T47D (cell line): ENCODE measurements at places on chromosomes 6 and 20.

DNA sequence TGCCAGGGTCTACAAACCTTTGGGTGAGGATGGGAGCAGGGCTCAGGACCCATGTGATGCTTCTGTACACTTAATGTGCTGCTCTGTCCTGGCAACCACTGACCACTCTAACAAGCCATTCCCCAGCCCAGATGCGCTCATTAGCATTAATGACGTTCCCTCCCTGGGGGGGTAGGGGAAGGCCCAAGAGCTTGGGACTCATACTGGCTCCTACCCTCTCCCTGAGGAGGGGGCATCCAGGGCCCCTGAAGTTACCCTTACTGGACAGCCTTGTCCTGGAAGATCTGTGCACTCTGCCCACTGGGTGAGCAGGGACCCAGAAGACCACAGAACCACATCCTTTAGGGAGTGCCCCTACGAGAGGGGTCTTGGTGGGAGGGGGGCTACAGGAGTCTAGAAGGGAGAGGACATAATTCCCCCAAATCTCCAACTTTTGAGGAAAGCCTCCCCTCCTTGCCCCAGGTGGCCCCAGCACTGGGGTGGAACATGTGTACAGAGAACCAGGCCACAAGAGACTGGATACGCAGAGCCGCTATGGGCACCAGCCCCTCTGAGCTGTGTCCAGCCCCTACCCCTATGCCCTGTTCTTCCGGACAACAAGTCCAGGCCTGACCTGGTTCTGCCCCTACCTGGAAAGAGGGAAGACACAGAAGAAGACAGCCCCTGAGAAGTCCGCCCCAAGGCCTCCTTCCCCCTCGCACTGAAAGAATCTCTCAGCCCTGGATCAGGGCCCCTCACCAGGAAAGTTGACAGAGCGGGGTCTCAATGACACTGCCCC is 1.4 kb downstream of the TEAD3 start:
- DNase-seq = no peak

DNA sequence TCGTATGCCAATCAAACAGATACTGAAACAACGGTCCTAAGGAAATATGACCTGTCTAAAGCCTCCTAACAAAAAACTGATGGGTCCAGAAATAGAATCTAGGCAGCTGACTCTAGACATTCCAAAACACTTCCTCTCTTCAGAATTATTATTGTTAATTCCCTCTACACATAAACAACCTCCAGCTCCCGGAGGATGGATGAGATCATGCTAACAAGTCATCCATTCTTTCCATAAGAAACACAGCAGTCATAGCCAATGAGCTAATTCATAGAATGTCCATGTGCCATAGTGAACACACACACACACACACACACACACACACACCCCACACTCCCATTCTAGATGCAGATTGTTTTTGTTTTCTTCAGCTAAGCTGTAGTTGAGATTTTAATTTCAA is 44.3 kb downstream of the HDGFL1 start:
- no peak for DNase-seq

DNA sequence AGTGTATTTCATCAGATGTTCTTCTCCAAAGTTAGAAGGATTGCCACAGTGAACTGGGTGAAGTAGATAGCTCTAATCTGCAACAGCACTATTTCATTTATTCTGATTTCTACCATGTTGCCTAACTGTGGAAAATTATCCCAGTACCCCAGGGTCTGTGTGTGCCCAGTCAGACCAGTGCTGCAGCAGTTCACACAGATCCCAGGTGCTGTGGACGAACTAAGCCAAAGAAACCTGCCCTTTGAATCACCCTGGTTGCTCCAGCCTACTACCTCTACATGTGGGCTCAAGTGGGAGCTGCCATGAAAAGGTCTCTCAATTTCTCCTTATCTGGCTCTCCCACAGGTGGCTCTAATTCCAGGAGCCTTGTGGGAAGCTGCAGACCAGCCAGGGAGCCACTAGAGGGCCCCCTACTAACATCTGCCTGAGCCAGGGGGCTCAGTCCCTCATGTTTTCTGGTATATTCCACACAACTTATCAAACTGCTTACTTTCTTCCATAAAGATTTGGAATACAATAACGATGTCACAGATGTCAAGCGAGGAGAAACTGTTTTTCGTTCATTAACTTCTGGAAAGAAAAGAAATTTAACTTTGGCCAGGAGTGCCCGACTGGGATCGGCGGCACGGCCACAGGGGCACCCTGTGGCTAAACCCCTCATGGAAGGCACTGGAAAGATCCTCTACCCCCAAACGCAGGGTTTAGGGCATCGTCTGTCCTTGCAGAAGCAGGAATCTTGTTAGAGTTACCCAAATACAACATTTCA is 31.6 kb upstream of the LY86 start:
- DNase-seq = peak; percentile 65

DNA sequence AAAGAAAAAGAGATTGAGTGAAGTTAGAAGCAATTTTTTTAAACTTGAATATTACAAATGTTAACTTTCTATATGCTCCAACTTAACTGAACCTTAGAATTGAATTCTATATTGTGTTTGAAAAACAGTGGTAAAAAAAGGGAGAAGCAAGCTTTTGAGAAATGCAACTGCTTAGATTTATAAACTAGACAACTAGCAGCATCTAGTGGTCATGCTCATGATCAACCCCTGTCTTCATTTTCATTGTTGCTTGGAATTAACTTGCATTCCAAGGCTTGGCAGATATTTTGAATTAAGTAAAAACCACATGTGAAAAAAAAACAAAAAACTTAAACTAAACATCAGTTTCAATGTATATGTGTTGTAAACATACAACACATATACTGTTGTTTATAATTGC is 113.1 kb downstream of the C6orf58 start:
- DNase-seq = peak; percentile 33

DNA sequence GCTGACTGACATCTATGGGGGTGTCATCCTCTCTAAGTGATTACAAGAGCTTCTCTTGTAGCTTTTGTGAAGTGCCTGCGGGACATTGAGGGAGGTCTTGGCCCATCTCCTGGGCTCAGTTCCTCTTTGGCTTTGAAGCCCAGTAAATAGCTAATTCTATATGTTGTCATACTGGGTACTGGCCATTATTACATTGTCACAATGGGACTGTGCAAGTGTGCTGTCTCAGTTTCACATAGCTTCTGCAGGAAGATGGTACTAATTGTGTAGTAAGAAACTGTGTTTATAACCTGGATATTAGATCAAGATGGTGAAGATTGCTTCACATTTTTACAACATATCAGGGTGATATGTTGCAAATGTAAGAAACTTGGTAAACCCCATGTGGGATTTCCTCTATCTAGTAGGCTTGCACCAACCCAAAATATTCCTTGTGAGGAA is 19.9 kb downstream of the SPINT3 start:
- no peak for DNase-seq
